ENCODE measurements at places on chromosomes 7 and 10. TPM values are rescaled to one million over a fixed set of nuclear protein-coding genes. Genes with fewer than 3 reads are reported as not detected.

The DENND2A gene
- not detected for total RNA-seq

- H3K4me1 ChIP-seq: no peaks in the 10 kb centered on the region
- DNase-seq: no peak
- no peak overlapping the region for H3K4me3 ChIP-seq
- peaks cover 48% of the 10 kb centered on the region for H3K27me3 ChIP-seq
Measured at GRCh38 chr7:4460597-4460996, 221.5 kb upstream of the FOXK1 start.

DNA sequence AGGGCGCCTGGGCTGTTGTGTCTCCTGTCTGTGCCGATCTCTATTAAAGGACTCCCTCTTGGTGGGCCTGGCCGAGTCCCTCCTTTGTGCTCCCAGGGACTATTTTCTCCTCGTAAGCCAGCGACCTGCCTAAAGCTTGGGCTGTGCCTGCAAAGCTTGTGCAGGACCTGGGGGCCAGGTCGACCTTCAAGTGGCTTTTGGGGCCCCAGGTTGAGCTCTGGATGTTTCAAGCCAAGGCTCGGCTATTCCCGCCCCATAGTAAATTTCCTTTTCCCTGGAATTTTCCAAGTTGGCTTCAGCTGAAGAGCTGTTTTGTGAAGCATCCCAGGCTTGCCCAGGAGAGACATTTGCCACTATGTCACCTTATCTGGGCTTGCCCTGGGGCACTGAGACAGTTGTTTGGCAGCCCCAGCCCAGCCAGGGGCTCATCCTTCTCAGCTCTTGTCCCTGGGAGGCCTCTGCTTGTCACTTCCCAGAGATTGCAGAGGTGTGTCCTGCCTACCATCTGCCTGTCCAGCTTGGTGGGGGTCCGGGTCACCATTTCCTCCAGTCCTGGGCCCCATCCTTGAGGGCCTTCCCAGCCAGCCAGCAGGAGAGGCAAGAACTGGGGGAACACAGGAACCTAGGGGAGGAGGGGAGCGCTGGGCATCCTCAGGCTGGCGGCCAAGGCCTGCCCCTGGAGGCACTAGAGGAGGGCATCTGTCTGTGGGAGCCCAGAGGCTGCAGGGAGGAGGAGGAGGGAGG lies 20.2 kb downstream of the ZMIZ2 start:
- peaks cover 20% of the 10 kb centered on the region for H3K4me1 ChIP-seq
- H3K36me3 ChIP-seq: peaks cover 76% of the 10 kb centered on the region
- H3K4me3 ChIP-seq: peak overlapping the region; percentile 18
- no peak for DNase-seq
- H3K27ac ChIP-seq: peak overlapping the region; percentile 85
- H3K27me3 ChIP-seq: no peaks in the 10 kb centered on the region

GRCh38 chr7:70406186-70406949 lies 725.6 kb upstream of the GALNT17 start:
- no peak for DNase-seq

The PDE6C gene
- total RNA-seq: not detected

- H3K27ac ChIP-seq: no peak overlapping the region
- peaks cover 41% of the 10 kb centered on the region for H3K4me1 ChIP-seq
- no peaks in the 10 kb centered on the region for H3K27me3 ChIP-seq
- H3K36me3 ChIP-seq: peaks cover 7% of the 10 kb centered on the region
- peak; percentile 59 for DNase-seq
Measured at GRCh38 chr10:72834183-72834825, 59.2 kb upstream of the OIT3 start.

GRCh38 chr7:25454562-25455041 lies 226.3 kb upstream of the NPVF start:
- H3K27me3 ChIP-seq: peaks cover 69% of the 10 kb centered on the region
- DNase-seq: no peak
- H3K4me1 ChIP-seq: peaks cover 8% of the 10 kb centered on the region
- no peak overlapping the region for H3K27ac ChIP-seq

The GPR15LG gene
- total RNA-seq: not detected
